ENCODE measurements at places on chromosomes 7 and 10.

GRCh38 chr10:126598009-126598408 is 72.5 kb downstream of the C10orf90 start:
- peak; percentile 34 for DNase-seq

DNA sequence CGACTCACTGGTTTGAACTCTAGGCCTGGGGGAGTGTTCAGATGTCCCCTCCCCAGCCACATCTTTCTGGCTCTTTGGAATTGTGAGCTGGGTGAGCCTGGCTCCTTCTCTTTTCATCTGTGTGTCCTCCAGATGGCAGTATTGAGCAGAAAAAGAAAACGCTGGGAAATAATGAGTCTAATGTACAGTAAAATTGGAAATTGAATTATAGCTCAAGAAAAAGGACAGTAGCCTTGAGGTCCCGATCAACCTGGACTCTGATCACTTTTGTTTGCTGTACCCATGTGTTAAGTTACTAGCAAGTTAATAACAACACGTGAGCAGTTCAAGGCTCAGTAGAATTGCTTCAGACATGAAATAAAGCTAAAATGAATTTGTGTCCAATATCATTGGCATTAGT is 77.9 kb downstream of the SNX10 start:
- peak; percentile 48 for DNase-seq

DNA sequence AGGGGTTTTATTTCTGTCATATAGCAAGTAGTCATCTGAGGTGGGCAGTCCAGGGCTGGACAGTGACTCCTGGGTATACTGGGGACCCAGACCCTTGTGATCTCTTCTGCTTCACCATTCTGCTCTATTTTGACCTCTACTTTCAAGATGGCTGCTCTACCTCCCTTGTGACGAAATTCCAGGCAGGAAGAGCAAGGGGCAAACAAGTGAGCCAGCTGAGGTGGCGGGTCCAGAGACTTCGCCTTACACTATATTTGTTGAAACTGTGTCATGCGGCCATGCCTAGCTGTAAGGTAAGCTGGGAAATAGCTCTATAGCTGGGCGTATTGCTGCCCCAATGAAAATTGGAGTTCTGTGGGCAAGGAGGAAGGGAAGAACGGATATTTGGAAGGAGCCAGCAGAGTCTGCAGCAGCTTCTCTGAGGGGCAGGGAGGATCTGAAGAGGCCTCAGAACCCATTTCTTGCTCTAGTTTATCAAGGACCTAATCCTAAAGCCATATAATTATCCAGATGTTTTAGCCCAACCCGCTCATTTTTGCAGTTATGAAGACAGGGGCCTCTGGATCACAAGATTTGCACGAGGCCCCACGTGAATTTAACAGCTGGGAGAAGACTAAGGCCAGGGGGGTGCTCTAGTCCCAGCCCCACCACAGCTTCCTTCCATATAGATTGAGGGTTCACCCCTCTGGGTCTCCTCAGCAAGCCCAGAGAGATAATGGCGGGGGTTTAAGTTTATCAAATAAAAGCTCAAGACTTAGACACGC is 7.7 kb upstream of the CPA1 start:
- DNase-seq, result peak; percentile 87

- DNase-seq, result no peak
Observed at GRCh38 chr7:98870121-98870651, 372 bp upstream of the TMEM130 start.

GRCh38 chr10:61346796-61347413 is 106.3 kb downstream of the TMEM26 start:
- no peak for DNase-seq

DNA sequence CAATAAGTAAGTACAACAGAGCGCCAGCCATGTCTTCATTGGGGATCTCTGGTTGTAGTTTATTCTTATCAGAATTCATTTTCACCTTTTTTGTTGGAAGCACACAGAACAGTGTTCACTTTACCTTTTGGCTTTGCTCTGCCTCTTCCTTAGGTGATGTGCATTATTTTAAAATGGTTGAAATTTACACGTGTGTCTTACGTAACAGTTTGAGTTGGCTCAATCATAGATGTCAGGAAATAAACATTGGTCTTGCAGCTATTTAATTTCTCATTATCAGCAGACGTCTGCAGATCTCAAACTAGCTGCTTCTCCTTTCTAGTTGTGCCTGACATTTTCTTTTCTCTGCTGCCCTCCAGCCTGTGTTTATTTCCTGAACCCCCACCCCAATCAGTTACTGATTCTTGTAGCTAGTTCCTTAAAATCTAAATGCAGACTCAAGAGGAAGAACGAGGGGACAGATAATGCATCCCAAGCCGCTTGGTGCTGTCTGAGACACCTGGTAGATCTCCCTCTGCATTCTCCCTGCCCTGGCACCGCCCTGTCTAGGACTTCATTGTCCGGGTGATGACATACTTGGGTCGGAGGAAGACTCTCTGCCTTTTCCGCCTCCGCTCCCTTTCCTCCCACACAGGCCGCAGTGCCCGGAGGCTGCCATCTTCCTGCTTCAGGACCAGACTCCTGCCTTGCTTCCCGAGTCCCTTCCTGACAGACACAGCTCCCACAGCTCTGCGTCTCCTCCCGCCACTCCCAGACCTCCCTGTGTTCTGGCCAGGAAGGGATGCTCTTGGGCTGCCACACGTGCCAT is 108.2 kb downstream of the ANKRD61 start:
- DNase-seq, result no peak

- DNase-seq, result peak; percentile 51
Observed at GRCh38 chr7:55533050-55533728, 39.1 kb downstream of the VOPP1 start.

- DNase-seq, result peak; percentile 48
Observed at GRCh38 chr10:88256013-88256680, 327.0 kb downstream of the RNLS start.

- no peak for DNase-seq
Observed at GRCh38 chr10:95526044-95526443, 35.1 kb downstream of the SORBS1 start.

- DNase-seq, result peak; percentile 77
Observed at GRCh38 chr7:156764016-156764669, 123.6 kb downstream of the RNF32 start.

DNA sequence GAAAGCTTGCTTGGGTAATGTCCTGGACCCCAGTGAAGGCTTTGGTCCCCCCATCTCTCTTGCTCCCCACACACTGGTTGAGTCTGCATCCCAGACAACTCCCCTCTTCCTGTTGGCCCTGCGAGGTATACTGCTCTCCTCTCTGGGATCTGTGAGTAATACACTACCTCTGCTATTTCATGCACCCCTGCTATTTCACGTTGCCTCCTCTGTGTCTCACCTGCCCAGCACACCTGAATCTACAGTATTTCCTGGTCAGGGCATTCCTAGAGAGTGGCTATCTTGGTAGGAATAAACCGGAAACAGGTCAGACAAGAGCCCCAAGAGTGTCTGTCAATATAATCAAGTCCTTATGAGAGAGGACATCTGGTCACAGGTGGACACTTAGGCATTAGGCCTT is 114.3 kb upstream of the ODAD2 start:
- no peak for DNase-seq

- no peak for DNase-seq
Observed at GRCh38 chr7:114979803-114980507, 58.1 kb downstream of the MDFIC start.

GRCh38 chr7:105325216-105325904 is 63.4 kb downstream of the SRPK2 start:
- DNase-seq, result no peak

- DNase-seq, result peak; percentile 75
Observed at GRCh38 chr10:17430647-17431355, 23.6 kb downstream of the ST8SIA6 start.

- DNase-seq, result no peak
Observed at GRCh38 chr7:155543011-155543876, 3.1 kb downstream of the CNPY1 start.

GRCh38 chr10:120514035-120514620 is 57.1 kb downstream of the PLPP4 start:
- peak; percentile 41 for DNase-seq

DNA sequence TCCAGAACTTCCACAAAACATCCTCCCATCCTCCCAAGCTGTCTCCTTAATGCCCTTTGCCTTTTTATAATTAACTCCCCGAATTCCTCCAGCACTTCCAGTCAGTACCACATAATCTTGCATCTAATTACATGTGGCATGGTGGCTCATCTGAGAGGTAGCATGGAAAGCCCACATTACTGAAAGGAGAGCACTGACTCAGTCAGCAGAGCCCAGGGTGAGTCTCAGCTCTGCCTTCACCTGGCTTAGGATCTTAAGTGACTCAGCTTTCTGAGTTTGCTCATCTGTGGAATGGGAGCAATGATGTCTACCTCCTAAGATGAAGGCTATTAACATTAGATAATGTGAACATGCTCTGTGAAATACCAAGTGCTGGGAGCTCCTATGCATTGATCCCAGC is 433.9 kb downstream of the SORCS3 start:
- no peak for DNase-seq

DNA sequence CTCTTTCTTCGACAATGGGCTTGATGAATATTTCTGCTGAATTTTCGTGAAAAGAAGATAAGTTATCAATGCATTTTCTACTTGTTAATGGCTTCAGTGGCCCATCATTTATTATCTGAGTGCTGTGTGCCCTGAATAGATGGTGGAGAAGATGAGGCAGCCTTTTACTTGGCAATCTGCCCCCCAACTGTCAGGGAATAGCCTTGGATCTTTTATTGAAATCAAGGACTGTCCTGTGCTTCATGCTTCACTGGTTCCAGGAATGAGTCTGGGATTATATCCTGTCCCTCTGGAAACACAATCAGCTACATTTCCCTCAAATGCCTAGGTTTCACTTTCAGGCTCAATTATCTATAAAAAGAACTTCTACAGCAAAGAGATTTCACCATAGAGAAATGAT is 75.9 kb upstream of the NXPH1 start:
- DNase-seq, result no peak

DNA sequence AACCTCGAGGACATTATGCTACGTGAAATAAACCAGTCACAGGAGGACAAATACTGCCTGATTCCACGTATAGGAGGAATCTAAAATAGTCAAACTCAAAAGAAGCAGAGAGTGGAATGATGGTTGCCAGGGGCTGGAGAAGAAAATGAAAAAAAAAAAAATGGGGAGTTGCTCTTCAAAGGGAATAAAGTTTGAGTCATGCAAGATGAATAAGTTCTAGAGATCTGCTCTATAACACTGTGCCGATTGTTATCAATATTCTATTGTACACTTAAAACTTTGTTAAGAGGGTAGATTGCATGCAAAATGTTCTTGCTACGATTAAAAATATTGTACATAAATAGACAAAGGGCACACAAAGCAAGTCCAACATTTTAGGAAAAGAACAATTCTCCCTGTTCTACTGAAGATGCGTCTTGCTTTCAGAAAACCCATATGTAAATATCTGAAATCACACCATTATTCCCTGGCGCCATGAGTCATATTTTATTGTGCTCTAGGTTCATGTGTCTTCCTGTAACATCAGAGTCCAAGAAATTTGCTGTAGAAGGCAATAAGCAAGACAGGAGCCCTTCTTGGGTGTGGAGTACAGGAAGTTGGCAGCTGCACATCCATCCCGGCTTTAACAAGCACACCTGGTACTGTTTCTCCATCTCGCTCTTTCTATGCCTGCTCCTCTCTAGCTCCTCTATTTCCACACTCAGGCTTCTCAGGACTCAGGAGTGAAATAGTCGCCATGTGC is 145.9 kb downstream of the GFRA1 start:
- no peak for DNase-seq

DNA sequence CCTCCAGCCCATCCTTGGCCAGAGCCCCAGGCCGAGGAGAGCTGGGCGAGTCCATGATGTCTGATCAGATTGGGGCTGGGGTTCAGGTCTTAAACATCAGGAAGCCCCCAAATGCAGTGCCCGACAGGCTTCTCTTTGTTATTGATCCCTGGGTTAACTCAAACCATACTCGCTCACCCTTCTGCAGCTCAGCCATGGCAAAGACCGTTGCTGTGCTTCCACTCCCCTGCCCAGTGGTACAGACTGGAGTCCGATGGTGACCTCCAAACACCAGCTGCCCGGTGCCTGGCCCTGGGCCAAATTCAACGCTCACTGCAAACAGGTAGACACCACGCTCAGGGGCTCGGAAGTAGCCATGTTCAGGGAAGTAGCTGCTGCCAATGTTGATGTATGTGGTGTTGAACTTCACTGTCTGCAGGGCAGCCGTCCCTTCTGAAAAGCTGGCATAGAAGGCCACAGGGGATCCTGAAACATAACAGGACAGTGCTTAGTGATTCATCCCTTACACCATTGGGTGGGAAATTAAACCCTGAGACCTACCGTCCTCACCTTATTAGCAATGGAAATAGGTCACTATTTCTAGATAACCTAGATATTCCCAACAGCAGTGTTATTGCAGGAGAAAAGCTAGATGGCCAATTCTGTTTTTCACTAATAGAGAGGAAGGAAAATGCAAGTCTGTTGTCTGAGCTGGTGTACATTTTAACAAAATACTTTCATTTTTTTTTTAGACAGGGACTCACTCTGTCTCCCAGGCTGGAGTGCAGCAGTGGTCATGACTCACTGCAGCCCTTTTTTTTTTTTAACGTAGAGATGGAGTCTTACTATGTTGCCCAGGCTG is 20.5 kb downstream of the MMRN2 start:
- peak; percentile 32 for DNase-seq

GRCh38 chr10:47021850-47022249 is 110.6 kb downstream of the PTPN20 start:
- no peak for DNase-seq

DNA sequence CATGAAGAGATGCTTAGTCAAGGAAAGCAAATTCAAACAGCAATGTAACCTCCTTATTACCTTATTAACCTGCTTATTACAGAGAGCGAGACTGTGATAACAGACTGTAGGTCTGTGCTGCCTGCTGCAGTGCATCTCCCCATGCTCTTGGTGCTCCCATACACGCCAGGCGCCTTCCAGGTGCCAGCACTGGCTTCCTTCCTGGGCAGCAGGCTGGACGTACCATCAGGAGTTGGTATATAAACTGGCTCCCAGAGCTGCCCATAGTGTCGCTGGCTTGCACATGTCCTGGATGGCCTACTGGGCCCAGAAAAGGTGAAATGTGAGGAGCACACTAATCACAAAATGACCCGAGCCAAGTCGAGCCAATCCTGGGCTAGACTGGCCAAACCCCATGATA is 13.5 kb downstream of the ATP6V0E2 start:
- no peak for DNase-seq

- DNase-seq, result no peak
Observed at GRCh38 chr10:113322843-113323242, 230.0 kb upstream of the HABP2 start.

DNA sequence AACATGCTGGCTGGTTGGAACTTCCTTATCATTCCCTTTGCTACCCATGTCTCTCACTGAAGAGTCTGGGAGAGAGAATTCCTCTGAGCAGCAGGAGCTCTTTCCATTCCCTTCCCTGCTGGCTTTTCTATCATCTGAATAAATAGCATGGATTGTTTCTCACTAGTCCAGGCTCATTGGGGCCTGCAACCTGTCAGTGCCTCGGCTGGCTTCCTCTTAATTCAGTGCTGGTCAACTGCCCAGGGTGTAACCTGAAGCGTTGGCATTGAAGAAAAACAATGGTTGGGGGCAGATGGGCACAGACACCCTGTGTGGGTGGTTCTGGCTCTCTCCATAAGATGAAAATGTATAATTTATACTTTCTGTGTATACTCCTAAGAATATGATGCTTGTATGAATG is 155.6 kb downstream of the ANLN start:
- DNase-seq, result no peak

All from fibroblast of villous mesenchyme (primary cell).